ENCODE measurements at places on chromosomes 16 and 17.
A peak's percentile ranks its signal among the peaks of the same experiment; 100 is the strongest.

DNA sequence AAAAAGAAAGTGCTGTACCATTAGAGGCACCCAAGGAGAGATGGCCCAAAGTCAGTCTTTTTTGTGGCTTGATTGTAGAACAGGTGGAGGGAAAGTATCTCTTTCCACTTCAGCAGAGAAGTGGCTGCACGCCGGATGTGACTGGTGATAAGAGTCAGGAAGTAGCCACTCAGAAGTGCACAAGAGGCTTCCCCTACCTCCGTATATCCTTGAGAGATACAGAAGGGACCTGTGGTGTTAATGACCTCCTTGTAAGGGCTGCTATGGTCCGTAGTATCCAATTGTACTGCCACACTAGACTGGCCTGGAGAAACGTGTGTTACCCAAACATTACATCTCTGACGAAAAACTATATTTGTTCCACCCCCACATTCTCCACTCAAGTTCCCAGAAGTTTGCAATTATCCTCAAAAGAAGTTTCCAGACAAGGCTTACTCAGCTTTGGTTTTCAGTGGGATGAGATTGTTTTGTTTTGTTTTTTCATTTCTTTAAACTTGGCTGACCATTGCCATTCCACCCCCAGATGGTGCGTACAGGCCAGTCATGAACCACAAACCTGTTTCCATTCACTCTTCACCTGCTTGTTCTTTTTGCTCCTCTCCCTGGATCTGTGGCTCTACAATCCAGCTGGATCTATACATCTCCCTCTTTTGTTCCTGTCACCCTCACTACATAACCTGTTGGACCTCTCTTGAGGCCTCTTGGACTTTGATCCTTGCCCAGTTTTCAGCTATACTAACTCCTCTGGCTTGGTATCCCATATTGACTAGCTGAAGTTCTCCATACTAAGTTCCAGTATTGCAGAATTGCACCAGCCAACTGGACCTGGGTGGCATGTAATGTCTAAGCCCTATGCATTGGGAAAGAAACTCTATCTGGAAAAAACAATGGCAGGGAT is 20.7 kb upstream of the MED13 start:
- DNase-seq = no peak

DNA sequence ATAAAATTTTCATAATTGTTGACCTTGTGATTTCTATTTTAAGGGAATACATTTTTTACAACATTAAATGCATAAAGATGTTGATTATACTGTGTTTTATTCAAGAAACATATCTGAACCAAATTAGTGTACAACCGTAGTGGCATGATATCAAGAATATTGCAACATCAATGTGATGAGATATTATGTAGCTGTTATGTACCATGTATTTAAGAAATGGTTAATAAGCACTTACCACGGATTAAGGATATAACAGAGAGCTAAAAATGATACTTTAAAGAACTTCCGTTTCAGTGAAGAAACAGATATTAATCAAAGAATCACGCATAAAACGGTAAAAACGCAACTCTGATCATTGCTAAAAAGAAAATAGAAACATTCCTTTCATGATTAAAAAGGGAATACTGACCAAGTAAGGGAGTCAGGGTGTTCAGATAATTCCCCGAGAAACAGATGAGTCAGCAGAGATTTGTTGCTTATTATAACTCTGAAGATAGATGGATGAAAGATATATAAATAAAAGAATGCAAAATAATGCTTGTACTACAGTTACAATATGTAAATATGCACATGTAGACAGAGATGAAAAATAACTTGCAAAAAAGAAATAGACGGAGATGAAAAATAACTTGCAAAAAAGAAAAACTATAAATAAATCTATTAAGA is 281.9 kb upstream of the MAF start:
- no peak for DNase-seq

GRCh38 chr17:386141-386876 is 33.7 kb upstream of the RPH3AL start:
- peak; percentile 34 for DNase-seq

DNA sequence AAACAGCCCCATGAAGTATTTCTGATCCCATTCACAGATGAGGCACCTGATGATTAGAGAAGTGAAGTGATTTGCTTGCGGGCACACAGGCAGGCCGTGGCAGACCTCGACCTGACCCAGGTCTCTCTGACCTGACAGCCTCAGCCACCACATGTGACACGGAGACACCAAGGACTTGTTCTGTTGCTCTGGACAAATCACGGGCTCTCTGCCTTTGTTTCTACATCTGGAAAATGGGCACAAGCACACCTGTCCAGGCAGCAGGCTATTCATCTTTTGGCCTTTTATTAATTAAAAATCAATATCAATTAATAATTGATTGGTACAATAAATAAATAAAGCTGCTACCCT is 3.4 kb downstream of the MAP3K14 start:
- DNase-seq = no peak

- DNase-seq = no peak
Measured at GRCh38 chr16:66205287-66206231, 160.9 kb upstream of the CDH5 start.

GRCh38 chr17:39703913-39704312 is 4.0 kb downstream of the ERBB2 start:
- DNase-seq = no peak

DNA sequence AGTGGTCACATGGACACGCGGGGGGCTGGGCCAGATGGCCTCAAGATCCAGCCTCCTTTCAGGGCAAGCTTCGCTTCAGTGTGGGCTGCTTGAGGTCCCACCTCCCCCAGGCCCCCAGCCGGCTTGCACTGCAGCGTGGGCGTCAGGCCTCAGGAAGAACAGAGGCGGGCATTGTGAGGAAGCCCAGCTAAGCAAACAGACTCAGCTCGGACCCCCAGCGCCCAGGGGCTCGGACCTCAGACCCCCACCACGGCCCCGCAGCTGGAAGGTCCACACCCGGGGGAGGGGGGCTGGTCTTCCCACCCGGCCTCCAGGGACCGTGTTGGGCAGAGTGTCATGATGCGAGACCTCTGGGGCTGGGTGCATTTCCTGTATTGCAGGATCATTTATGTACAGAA is 24.7 kb upstream of the ZNF469 start:
- DNase-seq = no peak

GRCh38 chr16:27840311-27841060 is 223.0 kb downstream of the GSG1L start:
- no peak for DNase-seq

- DNase-seq = no peak
Measured at GRCh38 chr16:21603928-21604327, 4.6 kb downstream of the METTL9 start.
